Stimulated activated CD4-positive, alpha-beta T cell treated with anti-CD3 and anti-CD28 coated beads, Interleukin-12 subunit alpha, Interleukin-12 subunit beta, amount 100 ng/mL, for 48 hours (primary cell): ENCODE measurements at places on chromosomes 3 and 15.

DNA sequence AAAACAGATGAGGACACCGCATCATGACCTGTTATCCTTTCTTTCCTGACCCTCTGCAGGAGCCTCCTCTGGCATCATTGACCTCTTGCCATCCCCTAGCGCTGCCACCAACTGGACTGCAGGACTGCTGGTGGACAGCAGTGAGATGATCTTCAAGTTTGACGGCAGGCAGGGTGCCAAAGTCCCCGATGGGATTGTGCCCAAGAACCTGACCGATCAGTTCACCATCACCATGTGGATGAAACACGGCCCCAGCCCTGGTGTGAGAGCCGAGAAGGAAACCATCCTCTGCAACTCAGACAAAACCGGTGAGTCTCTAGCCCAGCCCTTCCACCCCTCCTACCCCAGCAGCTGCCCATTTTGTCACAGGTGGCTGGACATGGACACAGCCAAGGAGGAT, 218.4 kb upstream of the TRIM42 start:
- no peak for DNase-seq

- no peak for DNase-seq
Observed at GRCh38 chr3:56971816-56972215, 88.6 kb upstream of the SPATA12 start.

- DNase-seq, result no peak
Observed at GRCh38 chr15:99211926-99212325, 37.5 kb downstream of the TTC23 start.

GRCh38 chr15:51183076-51183475, 88.4 kb upstream of the TNFAIP8L3 start:
- DNase-seq, result no peak

DNA sequence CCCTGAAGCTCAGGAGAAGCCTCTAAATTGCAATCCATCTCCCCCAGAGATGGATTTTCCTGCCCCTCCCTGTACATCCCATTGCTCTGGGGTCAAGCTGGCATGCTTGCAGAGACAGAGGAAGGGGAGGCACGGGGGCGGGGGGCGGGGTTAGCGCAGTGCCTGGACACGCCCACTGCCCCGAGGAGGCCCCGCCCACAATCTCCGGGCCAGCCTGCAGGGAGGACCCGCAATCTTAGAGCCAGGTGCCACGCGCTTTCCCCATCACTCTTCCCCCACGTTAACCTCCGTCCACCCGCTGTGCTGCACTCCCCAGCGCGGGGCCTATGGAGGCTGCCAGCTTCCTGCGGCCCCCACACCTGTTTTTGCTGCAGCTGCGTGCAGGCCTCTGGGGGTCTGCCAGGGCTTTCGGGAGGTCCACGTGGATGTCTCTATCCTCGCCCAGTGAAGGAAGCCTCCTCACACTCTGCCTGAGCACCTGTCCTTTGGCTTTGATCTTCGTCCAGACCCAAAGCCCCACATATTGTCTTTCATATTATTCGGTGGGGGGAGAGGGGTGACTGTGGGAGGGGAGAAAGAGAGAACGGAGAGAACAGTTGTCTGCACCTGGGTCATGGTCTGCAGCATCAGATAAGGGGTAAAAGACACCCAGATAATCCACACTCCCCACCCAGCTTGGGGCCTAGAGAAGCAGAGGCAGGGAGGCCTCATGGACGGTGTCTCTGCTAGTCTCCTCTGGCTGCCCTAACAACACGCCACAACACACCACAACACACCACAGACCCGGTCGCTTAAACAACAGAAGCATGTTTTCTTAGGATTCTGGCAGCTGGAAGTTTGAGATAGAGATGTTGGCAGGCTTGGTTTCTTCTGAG, 118.0 kb upstream of the MEF2A start:
- DNase-seq, result no peak

- DNase-seq, result no peak
Observed at GRCh38 chr3:159929171-159930141, 59.2 kb upstream of the IL12A start.

GRCh38 chr3:188792793-188793192, 379.0 kb upstream of the TPRG1 start:
- DNase-seq, result no peak

GRCh38 chr3:13187593-13187992, 114.4 kb upstream of the IQSEC1 start:
- DNase-seq, result no peak

DNA sequence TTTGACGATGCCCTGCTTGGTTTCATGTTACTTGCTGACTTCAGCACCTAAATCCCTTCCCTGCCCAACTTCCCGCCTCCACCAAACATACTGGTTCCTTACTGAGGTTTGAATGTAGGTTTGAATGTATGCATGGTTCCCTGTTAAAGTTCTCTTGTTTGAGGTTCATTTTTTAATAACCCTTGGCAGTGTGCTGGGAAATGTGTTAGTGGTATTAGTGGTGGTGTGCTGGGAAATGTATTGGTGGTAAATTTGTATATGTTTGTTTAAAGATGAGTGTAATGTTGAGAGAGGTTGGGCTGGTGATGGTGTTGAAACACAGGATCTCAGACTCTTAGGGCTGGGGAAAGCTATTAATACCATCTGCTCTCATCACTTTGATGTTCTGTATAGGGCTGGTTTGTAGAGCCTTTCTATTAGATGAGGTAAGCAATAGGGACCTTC, 392.7 kb downstream of the PTPRG start:
- DNase-seq, result no peak

GRCh38 chr15:22265970-22266369, 185.6 kb downstream of the OR4M2 start:
- DNase-seq, result no peak

DNA sequence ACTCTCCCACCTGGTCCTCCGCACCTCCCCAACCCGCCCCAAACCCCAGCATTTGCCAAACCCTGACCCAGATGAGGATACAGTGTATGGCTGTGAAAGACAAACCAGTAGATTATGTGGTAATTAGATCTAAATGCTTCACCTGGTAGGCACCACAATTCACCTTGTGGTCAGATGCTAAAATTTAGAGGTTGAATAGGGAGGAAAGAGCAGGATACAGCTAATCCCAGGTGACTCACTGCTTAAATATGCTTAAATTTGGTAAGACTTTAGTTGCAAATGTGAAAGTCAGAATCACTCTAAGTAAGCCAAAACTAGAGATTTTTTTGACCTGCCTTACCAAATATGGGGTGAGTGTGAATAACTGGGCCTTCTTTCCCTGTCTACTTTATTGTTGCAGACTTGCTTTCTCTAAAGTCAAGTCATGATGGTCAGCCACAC, 105.5 kb downstream of the MME start:
- no peak for DNase-seq

- DNase-seq, result peak; percentile 44
Observed at GRCh38 chr15:31435912-31436628, 109.4 kb downstream of the KLF13 start.

DNA sequence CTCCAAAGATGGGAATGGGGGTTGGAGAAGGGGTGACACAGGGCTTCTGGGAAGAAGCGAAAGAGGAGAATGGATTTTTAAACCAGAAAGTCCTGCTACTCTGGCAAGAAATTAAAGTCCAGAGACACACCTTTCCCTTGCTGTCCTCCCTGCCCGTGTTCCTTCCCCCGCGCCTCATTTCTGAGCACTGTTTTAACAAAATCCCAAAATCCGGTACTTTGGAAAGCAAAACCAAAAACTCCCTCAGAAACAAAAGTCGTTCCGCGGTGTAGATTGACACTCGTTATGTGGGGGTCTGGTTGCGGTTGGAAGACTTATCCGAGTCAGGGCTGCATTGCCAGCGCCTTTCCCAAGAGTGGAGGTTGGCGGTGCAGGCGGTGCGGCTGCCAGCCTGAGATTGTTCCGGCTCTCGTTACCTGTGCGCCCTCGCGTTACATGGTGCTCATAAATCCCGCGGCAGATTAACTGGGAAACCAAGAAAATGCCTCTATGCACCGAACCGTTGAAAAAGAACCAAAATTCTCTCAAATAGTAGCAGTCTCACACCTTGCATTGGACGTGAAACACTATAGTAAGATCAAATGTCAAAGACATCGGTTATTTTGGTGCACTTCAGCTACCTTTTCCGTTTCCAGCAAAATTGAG, 217.7 kb downstream of the MEIS2 start:
- DNase-seq, result no peak

GRCh38 chr15:95292785-95293450, 1037.6 kb upstream of the NR2F2 start:
- DNase-seq, result no peak

GRCh38 chr3:195850857-195851543, 39.3 kb upstream of the MUC4 start:
- DNase-seq, result peak; percentile 95

- DNase-seq, result no peak
Observed at GRCh38 chr3:196938124-196938523, 4.2 kb downstream of the NCBP2 start.

DNA sequence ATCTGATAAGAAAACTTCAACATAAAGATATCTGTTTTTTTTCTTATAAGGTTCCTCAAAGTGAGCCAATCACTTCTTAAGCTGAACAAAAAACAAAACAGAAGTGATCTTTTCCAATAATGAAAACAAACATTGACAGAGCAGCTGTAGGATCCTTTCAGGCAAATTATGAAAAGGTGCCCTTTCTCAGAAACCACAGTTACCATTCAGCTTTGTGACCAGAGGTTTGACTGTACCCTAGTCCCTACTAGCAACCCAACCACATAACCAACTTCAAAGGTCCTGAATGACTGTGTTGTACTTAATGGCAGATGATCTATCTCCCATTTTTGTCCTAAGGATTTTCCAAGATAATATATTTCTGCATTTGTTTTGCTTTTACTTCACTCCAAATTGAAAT, 39.4 kb upstream of the CCR2 start:
- no peak for DNase-seq

DNA sequence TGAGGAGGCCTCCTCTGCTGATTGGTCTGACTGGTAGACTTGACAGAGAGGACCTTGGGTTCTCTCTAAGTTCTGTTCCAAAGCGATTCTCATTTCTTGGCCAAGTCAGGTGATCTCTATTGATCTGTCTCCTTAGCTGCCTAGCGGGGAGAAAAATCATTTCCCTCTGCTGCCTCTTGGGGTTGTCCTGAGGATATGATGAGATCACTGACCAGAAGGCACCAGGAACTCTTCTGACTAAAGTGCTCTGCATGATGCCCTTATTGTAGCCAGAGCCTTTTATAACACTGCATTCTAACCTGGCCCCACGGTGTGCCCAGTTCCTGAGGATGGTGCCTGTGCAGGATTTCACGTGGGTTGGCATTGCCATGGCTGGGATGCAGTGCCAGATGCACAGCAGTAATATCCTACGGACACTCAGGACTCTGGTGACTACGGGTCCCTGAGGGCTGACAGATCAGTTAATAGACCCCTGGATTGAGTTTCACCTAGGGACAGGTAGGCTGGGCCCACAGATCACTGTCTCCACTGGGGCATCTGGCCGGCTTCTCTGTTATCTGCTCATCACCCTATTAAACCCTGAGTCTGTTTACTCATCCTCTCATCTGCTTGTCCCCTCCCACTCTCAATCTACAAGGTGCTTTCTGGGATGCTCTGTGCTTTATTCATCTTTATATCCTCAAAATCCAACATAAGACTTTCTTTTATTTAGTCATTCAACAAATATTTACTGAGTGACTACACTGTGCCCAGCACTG, 3.9 kb upstream of the HEG1 start:
- DNase-seq, result no peak

- DNase-seq, result no peak
Observed at GRCh38 chr3:183500319-183500718, 55.2 kb downstream of the KLHL6 start.

GRCh38 chr3:40414270-40414669, 27.3 kb downstream of the ENTPD3 start:
- DNase-seq, result no peak

GRCh38 chr15:48858401-48858800, 19.5 kb upstream of the EID1 start:
- DNase-seq, result no peak

DNA sequence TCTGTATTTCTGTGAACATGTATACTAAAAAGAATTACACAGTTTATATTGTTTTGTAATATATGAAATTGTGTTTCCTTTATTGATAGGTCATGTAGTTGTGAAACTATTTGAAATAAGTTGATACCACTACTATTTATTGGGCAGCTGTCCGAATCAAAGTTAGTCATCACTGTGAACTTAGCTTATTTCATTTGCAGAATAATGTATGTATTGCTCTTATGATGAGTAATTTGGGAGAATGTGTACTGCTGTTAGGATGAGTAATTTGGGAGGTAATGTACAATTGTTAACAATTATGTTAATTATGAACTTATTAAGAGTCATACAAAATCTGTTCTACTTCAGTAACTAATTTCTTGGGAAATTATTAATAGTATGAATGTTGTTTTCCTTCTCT, 22.2 kb downstream of the FXR1 start:
- no peak for DNase-seq

GRCh38 chr3:9957214-9957613, 5.0 kb upstream of the PRRT3 start:
- no peak for DNase-seq

GRCh38 chr3:8651418-8652323, 7.1 kb upstream of the SSUH2 start:
- no peak for DNase-seq

- DNase-seq, result no peak
Observed at GRCh38 chr15:90131848-90132247, 29.6 kb upstream of the IDH2 start.

DNA sequence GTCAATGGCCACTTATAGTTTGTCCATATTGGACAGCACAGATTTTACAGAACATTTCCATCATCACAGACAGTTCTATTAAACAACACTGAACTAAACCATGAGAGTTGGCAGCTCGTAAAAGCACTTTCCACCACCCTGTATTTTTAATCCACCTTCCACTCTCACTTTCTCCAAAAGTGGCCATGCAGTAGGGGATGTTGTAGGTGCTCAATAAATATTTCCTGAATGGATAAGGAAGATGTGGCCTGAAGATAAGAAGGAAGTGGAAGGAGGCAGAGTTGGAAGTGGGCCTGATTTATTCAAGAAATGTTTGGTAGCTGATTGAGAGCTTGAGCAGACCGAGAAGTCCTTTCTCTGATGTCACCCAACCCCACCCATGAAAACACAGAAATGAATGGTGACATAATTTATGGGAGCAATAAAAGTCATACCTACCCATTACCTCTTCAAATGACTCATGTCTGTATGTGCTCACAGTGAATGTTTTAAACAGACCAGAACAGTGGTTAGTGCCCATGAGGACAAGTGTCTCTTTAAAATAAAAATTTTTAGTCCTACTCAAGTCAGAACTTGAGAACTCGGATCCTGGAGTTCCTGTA, 39.6 kb upstream of the CTNNB1 start:
- DNase-seq, result no peak

DNA sequence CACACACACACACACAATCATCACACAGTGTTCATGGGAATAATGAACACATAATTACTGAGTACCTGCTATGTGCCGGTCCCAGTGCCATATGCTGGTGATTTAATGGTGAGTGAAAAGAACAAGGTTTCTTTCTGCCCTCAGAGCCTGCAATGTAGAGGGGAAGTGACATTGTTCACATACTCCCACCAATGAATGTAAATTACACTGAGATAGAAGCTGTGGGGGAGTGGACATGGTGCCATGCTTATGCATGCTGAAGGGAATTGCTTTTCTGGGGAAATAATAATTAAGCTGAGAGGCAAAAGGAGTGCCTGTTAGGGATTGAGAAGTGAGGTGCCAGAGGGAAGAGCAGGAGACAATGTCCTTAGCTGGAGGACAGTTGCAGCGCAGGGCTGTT, 175.1 kb downstream of the MFSD1 start:
- DNase-seq, result no peak

- DNase-seq, result no peak
Observed at GRCh38 chr3:70273492-70273891, 38.9 kb downstream of the MDFIC2 start.
